Daoy (cell line): ENCODE measurements at places on chromosomes 6 and 20. TPM values are rescaled to one million over a fixed set of nuclear protein-coding genes. Genes with fewer than 3 reads are reported as not detected.

DNA sequence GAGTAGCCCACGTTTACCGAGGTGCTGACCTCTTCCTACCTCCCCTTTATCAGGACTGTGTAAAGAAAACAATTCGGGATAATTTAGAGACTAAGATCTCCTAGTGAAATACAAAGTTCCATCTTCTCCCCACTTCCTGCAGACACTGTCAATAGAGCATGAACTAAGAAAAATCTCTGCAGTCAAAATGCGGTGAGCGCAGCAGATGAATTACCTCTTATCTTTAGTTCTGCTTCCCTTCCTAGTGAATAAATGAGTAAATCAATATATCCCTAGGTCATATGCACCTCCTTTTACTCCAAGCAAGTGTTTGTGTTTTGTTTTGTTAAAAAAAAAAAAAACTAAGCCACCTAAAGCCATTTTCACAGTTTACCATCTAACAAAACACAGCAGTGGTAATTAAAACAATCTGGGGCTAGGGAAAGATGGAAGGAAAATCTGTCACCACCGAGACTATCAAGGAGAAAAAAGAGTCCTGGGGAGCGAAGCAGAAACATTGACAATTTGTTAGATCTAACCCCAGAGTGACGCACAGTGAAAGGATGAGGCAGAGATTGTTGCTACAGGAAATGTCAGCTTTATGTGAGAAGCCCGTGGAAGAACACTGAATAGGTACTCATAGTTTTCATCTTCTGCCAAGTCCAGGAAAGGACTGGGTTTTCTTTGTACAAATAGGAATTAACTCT is 159.4 kb upstream of the SPTLC3 start:
- no peak for DNase-seq

Gene NFATC2
- total RNA-seq, result 0.18 and 0.40 TPM in 2 replicates

- no peak for DNase-seq
These were observed 43.7 kb downstream of the MAPK14 start for GRCh38 chr6:36071281-36071680.

Gene MYBL2
- total RNA-seq, result 30.0 and 48.8 TPM in 2 replicates

- DNase-seq, result no peak
These were observed 25.1 kb upstream of the CDH22 start for GRCh38 chr20:46333161-46333991.

Gene BCAS1
- total RNA-seq, result not detected in 2 replicates

Gene BMP7
- 11.5 and 12.7 TPM in 2 replicates for total RNA-seq

GRCh38 chr6:44233567-44234100 is 10.2 kb downstream of the SLC29A1 start:
- DNase-seq, result no peak

DNA sequence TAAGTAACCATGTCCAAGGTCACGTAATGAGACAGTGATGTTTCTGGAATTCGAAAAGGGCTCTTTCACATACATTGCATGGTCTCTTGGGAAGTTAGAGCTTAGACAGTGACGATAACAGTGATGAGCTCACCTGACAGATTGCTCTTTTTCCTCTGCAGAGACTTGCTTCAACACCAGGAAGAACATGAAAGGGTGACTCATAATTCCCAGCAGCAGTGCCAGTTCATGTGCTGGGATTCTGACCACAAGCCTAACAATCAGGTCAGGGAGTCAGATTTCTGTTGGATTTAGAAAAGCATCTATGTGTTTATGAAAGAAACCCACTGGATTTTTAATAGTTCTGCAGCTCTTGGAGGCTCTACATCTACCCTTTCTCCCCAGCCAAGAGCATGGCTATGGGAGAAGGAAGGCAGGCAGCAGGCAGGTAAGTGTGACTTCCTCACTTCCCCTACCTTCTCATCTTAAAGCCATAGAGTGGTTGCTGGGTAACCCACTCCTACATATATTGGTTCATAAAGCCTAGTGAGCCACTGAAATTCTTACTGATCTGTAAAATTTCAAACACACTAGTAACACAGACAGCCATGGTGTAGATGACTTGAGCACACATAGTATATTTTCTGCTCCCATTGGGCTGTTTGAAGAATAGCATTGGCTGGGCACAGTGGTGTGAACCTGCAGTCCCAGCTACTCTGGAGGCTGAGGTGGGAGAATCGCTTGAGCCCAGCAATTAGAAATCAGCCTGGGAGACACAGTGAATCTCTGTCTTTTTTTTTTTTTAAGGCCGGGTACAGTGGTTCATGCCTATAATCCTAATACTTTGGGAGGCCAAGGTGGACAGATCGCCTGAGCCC is 44.4 kb upstream of the LOC128125822 start:
- peak; percentile 88 for DNase-seq

GRCh38 chr20:61734733-61735502 is 330.8 kb downstream of the TAF4 start:
- no peak for DNase-seq

Gene HTR1E
- total RNA-seq, result not detected in 2 replicates

DNA sequence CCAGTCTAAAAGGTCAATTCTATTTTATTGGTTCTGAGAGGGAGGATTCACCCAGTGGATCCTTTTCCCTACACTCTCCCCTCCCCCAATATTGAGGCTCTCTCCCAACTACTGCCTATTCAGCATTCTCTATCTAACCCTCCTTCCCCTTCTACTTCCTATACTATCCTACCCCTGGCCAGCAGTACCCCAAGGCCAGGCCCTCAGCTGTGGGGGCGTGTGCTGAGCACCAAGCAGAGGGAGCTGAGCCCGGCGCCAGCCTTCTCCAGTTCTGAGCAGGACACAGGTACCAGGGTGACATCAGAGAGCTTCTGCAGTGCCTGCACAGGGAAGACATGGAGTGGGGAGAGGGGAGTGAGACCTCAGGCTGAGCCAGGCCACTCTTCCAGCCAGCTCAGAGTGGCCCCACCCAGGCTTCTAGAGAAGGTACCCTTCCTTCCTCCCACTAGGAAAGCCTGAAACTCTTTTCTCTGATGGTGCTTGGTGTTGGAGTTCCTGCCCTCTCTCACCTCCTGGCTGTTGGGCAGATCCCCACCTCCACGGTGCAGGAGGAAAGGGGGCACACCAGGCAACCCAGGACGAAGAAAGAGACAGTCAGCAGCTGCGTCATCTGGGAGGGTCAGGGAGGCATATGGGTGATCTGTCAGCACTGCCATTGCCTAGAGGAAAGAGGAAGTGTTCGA is 1.9 kb downstream of the DDAH2 start:
- DNase-seq, result no peak

Gene PRDM13
- total RNA-seq, result 2.3 and 3.4 TPM in 2 replicates

DNA sequence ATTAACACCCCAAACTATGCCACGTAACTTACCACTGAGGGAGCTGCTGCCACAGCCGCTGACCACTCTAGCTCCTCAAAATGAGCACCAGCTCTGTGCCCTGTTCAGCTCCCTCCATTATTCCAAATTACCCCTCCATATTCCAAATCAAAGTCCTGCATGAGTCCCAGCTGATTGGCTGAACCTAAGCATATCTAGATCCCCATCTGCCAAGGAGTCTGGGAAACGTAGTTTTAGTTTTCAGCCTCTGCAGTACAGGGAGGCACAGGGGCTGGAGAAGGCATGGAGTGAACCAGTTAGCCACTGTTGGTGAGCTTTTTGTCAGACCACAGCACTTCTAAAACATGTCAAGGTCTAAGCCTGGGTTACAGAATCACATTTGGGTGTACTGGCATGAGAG is 15.9 kb downstream of the UNC5CL start:
- no peak for DNase-seq

DNA sequence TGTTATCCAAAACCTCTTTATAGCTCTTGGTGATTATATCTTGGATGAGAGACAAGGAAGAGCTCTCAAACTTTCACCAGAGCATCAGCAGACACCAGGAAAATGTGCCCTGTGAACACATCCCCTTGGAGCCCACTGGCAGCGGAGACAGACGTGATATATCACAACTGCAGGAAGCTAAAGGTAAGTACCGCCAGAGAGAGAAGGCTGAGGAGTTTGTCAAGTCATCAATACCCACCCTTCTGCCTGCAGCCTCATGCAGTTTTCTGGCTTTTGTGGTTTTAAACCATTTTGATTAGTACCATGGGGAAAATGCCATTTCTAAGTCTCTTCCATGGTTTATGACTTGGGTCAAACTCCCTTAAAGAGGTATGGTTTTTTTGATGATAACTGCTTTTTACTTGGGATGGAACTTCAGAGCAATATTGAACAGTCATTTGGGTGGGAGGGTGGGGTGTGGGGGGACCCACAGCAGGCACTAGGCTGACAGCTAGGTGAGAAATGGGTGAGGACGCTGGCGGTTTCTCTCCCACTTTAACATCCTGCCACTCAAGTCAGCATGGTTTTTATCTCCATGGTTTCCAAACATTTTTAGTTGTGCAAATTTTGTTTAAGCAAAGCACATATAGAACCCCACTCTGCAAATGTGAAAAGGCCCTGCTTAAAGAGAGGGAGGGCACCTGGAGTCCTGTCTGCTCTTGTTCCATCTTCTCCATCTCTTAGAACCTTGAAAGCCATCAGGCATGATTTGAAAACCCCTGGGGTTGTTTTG is 108.4 kb downstream of the SCML4 start:
- no peak for DNase-seq

GRCh38 chr6:87054143-87054833 is 40.6 kb downstream of the CGA start:
- DNase-seq, result no peak

GRCh38 chr6:110939429-110940200 is 18.9 kb upstream of the GTF3C6 start:
- no peak for DNase-seq

DNA sequence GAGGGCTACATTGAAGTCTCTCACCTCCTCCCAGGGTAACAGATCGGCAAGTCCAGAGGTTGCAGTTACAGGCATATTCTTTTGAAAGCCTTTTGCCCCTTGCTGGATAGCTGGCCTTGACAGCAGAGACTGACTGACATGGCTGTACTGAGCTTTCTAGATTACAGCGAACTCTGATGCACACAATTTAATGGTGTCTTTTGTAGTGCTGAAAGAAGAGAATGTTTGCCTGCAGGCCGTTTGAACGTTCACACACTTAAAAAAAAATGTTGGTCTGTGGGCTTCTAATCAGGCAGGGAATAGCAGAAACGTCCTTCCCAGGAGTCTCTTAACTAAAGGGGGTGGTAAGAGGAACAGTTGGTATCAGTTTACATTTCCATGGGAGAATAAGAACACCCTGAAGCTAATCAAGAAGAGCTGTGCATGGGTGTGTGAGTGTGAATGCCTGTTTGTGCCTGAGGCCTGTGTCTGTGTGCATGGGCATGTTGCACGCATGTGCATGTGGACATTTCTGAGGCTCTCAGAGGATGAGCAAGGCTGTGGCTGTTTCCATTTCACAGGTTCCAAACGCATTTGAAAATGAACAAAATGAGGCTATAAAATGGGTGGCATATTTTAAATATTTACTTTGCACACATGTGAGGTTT is 213.9 kb upstream of the SSTR4 start:
- no peak for DNase-seq

GRCh38 chr20:1513801-1514200 is 22.6 kb upstream of the SIRPB2 start:
- DNase-seq, result no peak

DNA sequence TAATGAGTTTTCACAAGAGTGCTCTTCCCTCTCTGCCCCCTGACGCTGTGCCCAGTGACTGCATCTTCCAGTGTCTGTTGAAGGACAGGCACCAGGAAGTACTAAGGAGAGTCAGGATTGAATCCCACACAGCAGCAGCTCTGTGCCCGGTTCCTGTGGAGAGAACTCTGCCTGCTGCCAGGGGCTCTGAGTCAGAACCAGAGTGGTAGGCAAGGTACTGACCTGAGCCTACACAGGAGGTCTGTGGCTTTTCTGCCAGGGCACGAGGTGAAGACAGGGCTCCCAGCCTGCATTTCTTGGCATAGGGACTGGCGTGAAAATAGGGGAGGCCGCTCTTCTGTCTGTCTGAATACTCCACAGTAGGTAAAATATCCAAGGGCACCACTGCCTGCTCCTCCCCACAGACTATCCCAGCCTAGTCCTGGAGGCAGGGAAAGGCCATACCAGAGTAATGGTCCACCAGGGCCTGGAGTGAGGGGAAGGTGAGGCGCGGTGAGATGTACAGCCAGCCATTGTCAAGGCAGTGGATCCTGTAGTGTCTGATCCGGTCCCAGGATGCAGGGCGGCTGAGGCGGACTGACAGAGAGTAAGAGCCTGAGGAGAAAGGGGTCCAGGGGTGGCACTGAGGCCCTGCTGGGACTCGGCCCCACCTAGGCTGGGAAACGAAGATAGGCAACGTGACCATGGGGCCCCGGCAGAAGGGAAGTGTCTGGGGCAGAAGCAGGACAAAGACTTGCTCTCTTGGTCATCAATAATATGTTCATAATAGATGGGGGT is 9.4 kb downstream of the RAB5IF start:
- no peak for DNase-seq

DNA sequence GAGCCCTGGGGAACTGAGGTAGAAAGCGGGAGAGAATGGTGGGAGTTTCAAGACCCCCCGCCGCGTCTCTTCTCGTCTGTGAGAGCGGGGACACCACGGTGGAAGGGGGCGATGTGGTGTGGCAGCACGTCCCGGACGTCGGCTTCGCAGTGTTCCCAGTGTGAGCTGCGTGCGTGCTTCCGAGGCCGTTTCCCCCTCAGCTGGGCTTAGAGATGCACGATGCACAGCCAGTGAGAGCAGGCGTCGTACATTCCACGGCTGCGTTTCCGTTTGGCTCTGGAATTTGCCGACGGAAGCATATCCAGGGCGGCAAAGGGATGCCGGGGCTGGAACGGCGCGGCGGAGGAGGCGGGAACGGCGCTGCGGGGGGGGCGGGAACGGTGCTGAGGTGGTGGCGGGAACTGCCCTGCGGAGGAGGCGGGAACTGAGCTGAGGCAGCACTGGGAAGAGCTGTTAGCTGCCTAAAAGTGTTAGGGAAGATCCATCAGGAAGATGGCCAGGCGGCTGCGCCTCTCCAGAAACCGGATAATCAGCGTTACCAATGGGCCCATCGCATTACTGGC is 37.7 kb downstream of the KIF25 start:
- no peak for DNase-seq

- DNase-seq, result no peak
These were observed 27.8 kb upstream of the PIM1 start for GRCh38 chr6:37142050-37142614.

- no peak for DNase-seq
These were observed 23.6 kb upstream of the ARMC12 start for GRCh38 chr6:35713006-35713767.

Gene SIRPG
- total RNA-seq, result not detected in 2 replicates

GRCh38 chr20:58006346-58007316 is 221.8 kb downstream of the ANKRD60 start:
- DNase-seq, result no peak

- DNase-seq, result peak; percentile 4
These were observed 290.8 kb downstream of the THBS2 start for GRCh38 chr6:168962886-168963285.

DNA sequence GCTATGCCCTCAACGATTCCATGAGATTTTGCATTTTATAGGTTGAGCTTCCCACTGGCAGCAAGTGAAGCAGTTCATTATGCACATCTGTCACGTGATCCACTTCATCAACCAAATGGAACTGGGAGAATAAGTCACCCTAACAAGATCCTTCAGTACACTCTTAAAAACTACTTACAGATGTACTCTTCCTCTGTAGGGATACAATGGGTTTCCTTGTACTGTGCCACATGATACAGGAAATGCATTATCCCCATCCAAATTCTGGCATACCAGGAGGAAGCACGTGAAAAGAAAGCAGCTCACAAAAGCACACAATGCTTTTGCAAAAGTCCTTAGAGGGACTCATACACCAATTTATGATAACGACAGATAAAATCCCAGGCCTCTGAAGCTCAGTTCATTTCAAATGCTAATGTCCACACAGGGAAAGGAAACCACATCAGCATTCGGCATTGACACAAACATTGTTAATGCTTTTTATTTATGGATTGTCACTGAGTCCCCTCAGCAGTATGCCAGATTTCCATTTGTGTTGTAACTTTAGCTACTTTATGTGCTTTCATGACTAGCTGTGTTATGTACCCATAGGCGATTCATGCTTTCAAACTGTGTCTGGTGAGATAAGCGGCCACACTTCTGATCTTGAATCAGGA is 58.1 kb upstream of the REV3L start:
- DNase-seq, result no peak
